Sigmoid colon (tissue), 7 donors: ENCODE measurements at places on chromosomes 11 and 22. TPM values are rescaled to one million over a fixed set of nuclear protein-coding genes. Genes with fewer than 3 reads are reported as not detected.

NR1H3 gene
- 57.3 TPM for polyA plus RNA-seq

KRTAP5-11 gene
- polyA plus RNA-seq, result not detected

GRCh38 chr22:25656724-25657123, 85.3 kb upstream of the MYO18B start:
- H3K27me3 ChIP-seq, result no peaks in the 10 kb centered on the region
- no peak for DNase-seq
- H3K36me3 ChIP-seq, result no peaks in the 10 kb centered on the region
- no peak overlapping the region for H3K4me3 ChIP-seq
- H3K27ac ChIP-seq, result no peak overlapping the region
- H3K4me1 ChIP-seq, result no peaks in the 10 kb centered on the region

DNA sequence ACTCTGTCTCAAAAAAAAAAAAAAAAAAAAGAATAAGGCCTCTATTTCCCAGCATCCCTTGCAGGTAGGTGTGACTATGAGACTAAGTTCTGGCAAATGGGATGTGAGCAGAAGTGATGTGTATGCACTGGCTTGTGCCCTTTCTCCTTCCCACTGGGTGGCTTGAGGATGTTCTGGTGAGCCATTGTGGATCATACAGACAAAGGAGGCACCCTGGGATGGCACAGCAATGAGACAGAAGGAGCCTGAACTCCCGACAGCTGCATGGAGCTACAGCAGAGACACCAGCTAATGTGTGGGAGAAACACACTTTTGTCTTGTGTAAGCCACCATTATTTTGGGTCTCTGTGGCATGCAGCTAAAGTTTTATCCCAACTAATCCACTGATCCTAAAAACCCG, 10.6 kb upstream of the SORL1 start:
- H3K27ac ChIP-seq, result no peak overlapping the region
- H3K36me3 ChIP-seq, result no peaks in the 10 kb centered on the region
- H3K4me1 ChIP-seq, result no peaks in the 10 kb centered on the region
- DNase-seq, result no peak
- no peaks in the 10 kb centered on the region for H3K27me3 ChIP-seq

DNA sequence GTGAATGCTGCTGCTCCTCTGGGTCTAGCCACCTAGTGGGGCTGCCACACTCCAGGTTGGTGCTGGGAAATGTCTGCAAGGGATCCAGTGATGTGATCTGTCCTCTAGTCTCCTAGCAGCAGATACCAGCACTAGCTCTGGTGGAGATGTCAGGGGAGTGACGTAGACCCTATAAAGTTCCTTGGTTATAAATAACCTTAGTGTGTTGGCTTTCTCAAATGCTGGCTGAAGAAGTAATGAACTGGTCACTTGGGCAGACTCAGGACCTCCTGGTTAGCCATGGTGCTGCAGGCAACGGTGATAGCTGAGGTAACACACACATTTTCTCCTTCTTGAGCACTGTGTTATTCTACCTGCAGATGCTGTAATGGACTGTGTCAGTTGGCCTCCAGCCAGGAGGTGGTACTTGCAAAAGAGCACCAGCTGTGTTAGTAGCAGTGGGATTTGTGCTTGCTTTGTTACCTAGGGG, 35.5 kb downstream of the BBOX1 start:
- H3K36me3 ChIP-seq, result no peaks in the 10 kb centered on the region
- H3K4me1 ChIP-seq, result peaks cover 15% of the 10 kb centered on the region
- DNase-seq, result peak; percentile 71
- H3K27ac ChIP-seq, result peak overlapping the region; percentile 34
- no peaks in the 10 kb centered on the region for H3K27me3 ChIP-seq
